ENCODE measurements at places on chromosomes 5 and 9.

DNA sequence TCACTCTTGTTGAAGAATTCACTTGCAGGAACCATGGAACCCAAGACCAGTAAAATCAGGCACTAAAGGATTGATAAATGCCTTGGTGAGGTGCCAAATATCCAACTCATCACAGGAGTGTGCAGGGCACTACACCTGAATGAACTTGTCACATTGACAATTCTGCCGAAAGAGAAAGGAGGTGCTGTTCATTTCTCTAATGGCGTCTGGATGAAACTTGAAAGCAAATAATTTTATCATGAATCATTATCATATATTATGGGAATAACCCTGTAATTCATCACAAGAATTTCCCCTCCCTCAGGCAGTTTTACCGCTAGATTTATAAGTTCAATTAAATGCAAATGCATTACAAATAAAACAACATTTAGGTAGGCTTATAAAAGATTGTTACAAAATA, 360.0 kb downstream of the GLIS3 start:
- DNase-seq = no peak

GRCh38 chr9:69627281-69627680, 44.9 kb downstream of the APBA1 start:
- no peak for DNase-seq

GRCh38 chr9:14062586-14063221, 251.2 kb downstream of the NFIB start:
- DNase-seq = peak; percentile 87

DNA sequence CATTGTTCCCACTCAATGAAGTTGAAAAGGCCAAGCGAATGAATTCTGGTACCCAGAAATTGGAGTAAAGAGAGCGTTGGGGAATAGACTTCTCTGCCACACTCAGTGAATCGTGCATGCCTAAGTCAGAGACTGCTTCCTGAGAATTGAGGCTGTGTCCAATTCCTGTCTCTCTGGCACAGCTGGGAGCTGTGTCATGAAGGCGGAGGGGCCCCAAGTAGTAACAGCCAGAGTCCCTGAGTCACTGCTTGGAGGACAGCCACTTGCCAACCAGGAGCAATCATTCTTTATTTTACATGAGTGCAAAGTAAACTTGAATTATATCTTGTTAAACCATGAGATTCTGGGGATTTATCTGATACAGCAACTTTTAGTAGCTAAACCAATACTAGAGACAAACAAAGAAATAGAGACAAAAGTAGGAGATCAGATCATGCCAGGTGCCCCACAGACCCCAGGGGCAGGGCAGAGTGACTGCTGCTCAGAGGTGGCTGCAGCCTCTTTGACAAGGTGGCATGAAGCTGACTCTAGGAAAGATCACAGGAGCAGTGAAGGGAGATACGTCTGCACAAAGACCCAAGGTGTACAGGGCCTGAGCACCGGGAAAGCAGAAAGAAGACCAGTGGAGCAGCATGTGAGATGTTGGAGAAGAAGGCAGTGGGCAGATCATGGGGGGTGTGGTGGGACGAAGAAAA, 246.0 kb downstream of the GADD45G start:
- DNase-seq = peak; percentile 73

GRCh38 chr9:90100014-90100413, 495.2 kb downstream of the GADD45G start:
- peak; percentile 46 for DNase-seq

DNA sequence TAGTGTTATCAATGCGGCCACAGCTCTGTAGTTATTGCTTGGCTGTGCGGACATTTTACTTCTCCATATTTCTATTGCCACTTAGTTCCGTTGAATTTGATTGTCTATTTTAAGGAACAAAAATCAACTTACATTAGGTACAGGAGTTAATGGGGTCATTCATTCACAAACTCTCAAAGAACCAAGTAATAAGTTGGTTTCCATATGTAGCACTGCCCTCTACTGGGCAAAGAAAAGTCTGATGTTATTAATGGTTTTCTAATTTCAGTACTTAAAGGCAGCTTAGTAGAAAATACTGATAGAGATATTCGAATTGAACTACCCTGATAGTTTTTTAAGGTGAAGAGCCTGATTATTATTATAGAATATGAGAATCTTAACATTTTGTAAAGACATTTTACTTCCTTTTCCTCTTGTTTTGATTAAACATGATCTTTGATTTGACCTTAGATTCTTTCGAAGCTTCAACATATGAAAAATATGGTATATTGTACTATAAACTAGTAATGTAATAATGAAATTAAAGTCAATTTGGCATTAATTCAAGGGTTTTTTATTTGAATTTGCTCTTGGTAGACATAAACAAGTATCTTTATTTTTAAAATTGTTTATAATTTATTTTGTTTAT, 119.5 kb upstream of the CTNND2 start:
- peak; percentile 6 for DNase-seq

DNA sequence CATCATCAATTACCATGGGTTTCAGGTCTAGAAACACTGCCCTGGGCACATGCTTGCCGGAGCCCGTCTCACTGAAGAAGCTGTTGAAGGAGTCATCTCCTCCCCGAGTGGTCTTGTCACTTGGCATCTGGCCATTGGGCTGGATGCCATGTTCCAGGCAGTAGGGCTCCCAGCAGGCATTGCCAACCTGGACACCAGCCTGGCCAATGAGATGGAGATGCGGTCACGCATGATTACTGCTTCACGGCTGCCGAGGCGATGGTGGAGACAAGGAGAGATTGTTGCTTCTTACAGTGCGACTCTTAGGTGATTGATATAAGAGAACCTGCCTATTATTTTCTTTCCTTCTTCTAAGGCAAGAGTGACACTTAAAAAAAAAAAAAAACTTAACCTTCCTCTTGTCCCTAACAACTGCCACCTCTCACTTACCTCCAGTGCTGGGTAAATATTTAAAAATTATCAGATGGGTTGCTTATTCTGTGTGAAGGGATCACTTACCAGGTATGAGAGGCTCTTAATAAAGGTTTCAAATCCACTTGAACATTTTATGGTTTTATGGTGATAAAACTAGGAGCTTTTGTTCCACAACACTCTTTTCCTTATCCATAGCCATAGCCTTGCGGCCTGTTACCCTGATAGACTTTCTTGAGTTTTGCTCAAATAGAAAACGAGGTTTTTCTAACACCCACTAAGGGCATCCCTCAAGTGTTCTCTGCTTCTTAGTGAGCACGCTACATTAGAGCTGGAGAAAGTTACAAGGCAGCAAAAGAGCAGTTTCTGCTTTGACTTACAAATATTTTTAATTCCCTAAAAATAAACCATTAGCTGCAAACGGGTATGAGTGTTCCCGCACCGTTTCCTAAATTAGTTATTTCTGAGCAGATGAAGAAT, 41.2 kb downstream of the NIM1K start:
- DNase-seq = no peak

- DNase-seq = no peak
Measured at GRCh38 chr9:71582347-71582746, 186.0 kb downstream of the CEMIP2 start.

- no peak for DNase-seq
Measured at GRCh38 chr9:34463901-34464232, 5.3 kb downstream of the DNAI1 start.

DNA sequence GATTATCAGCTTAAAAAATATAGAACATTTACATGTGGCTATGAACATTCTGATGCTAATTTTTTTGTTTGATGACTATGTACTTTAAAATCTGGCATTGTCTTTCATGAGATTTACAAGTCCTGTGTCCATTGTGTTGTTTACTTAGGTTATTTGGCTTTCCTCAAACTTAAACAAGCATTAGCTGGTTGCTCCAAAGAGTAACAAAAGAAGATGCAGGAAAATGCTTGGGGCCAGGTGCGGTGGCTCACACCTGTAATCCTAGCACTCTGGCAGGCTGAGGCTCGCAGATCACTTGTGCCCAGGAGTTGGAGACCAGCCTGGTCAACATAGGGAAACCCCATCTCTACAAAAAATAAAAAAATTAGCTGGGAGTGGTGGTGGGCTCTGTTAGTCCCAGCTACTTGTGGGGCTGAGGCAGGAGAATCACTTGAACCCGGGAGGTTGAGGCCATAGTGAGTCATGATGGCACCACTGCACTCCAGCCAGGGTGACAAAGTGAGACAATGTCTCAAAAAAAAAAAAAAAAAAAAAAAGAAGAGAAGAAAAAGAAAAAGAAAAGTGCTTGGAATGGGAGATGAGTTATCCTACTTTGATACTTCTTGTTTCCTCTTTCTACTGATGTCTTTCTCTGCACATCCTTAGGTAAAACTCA, 39.7 kb downstream of the PAM start:
- DNase-seq = no peak

DNA sequence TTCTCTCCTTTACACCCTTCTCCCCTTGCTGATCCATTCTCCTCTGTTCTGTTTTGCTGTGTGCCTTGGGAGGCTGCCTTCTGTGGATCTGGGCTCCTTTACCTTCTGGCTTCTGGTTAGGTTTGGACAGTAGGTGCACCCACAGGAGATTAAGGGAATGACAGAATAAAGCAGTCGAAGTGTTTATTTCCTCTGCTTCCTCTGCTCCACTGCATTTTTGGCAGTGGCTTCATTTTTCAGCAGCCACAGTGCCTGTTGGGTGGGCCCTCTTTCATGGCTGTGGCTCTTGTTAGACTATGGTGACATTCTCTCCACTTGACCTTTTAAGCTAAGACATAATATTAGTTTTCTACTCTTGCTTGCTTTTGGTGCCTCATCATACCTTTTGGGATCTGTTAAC, 144.1 kb downstream of the CCDC171 start:
- DNase-seq = peak; percentile 51
